Fibroblast of skin of abdomen (primary cell): ENCODE measurements at places on chromosomes 13 and 19.

- DNase-seq, result no peak
Measured at GRCh38 chr13:95239283-95239682, 62.0 kb downstream of the ABCC4 start.

GRCh38 chr19:18007044-18007916 is 690 bp upstream of the ARRDC2 start:
- DNase-seq, result peak; percentile 60

DNA sequence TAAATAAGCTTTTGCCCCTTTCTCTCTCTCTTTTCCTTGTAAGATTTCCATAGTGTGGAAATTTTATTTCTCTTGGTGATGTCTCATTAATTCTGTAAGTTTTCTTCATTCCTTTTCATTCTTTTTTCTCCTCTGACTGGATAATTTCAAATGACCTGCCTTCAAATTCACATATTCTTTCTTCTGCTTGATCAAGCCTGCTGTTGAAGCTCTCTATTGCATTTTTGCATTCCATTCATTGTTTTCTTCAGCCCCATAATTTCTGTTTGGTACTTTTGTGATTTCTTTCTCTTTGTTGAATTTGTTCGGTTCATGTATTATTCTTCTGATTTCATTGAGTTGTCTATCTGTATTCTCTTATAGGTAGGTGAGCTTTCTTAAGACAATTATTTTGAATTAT is 42.2 kb upstream of the ZNF507 start:
- DNase-seq, result no peak

DNA sequence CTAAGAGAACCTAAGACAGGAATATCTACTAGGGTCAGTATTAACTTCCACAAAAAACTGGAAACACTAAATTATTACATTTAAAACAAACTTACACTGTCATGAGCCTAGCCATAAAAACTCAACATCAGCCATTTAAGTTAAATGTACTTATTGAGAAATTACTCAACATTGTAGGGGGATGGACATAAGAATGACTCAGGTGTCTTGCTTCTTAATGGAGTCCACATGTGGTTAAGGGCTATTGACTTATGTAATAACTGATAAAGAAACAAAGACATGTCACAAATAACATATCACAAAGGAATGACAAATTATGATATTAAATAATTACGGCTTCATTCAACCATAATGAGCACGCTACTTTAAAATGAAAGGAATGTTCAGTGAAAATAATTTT is 36.2 kb downstream of the CLDN10 start:
- DNase-seq, result peak; percentile 54

- no peak for DNase-seq
Measured at GRCh38 chr13:42046448-42046847, 2.0 kb upstream of the DGKH start.

DNA sequence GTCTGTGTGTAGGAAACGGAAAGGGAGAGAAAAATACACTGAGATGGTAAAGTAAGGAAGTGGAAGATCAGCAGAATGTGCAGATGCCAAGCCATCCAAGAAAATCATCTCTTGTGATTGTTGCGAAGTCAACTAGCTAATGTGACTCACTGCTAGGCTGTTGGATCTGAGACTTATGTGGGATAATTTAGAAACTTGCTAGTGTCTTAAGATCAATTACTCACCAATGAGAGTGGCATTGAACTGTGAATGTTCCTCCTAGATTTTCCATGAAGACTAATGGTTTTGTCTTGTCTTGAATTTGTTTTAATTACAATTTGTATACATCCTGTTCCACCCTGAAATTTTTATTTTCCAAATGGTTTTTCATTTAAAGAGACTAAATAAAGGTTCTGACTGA is 771.6 kb downstream of the EFNB2 start:
- DNase-seq, result peak; percentile 12

DNA sequence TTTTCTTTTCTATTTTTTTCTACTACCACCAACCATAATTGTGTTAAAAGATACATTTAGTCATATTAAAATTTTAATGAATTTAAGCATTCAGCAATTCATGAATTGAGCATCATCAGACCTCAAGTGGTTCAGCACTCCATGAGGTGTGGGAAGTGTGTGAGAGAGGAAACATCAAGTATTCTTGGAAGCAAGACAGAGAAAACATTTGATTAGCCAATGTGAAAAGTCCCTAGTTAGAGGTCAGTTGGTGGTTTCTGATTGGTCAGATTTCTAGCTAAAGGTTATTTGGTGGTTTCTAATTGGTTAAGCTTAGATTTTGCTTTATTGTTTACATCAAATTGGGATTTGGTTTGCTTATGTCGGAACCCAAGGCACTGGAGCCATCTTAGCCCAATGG is 134.7 kb downstream of the KLF5 start:
- DNase-seq, result no peak

- DNase-seq, result peak; percentile 92
Measured at GRCh38 chr13:110312339-110313031, 5.4 kb downstream of the COL4A2 start.

GRCh38 chr13:32087955-32088747 is 56.6 kb downstream of the FRY start:
- peak; percentile 5 for DNase-seq

DNA sequence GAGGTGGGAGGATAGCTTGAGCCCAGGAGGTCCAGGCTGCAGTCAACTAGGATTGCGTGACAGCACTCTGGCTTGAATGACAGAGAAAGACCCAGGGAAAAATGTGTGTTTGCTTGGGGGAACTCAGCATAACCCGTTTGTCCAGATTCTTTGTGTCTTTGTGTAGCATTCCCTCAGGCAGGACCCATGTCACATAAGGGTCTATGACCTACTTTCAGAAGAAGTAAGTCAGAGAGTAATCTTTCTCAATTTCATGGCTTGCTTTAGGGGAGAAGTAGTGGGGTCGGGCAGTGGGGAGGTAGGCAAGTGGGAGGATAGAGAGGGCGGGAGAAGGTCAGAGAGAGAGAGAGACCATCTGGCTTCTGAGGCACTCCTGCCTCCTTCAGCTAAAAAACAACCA is 11.9 kb upstream of the PSPC1 start:
- DNase-seq, result no peak

GRCh38 chr13:102003848-102004570 is 397.8 kb downstream of the FGF14 start:
- DNase-seq, result no peak

GRCh38 chr19:16463991-16464575 is 7.7 kb downstream of the EPS15L1 start:
- DNase-seq, result no peak

GRCh38 chr19:3618144-3618810 is 8.3 kb downstream of the CACTIN start:
- peak; percentile 39 for DNase-seq

- no peak for DNase-seq
Measured at GRCh38 chr19:40395956-40396355, 6.0 kb upstream of the HIPK4 start.

DNA sequence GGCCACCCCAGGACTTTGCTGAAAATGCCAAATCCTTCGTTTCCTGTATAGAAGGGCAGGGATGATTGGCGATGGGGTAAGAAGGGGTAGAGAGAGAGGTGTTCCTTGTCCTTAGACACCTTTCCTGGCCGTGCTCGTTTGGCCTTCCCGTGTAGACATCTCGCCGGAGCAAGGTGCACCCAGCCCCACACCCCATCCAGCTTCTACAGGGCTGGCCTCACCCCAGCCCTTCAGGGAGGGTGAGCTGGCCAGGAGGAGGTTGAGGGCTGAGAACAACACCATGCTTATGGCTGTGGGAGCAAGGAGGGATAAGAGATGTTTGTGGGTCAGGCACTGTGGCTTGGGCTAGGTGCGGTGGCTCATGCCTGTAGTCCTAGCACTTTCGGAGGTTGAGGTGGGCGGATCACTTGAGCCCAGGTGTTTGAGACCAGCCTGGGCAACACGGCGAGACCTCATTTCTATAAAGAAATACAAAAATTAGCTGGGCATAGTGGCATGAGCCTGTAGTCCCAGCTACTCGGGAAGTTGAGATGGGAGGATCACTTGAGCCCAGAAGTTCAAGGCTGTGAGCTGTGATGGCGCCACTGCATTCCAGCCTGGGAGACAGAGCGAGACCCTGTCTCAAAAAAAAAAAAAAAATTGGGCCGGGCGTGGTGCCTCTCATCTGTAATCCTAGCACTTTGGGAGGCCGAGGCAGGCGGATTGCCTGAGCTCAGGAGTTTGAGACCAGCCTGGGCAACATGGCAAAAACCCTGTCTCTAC is 15.5 kb downstream of the SMARCA4 start:
- no peak for DNase-seq

DNA sequence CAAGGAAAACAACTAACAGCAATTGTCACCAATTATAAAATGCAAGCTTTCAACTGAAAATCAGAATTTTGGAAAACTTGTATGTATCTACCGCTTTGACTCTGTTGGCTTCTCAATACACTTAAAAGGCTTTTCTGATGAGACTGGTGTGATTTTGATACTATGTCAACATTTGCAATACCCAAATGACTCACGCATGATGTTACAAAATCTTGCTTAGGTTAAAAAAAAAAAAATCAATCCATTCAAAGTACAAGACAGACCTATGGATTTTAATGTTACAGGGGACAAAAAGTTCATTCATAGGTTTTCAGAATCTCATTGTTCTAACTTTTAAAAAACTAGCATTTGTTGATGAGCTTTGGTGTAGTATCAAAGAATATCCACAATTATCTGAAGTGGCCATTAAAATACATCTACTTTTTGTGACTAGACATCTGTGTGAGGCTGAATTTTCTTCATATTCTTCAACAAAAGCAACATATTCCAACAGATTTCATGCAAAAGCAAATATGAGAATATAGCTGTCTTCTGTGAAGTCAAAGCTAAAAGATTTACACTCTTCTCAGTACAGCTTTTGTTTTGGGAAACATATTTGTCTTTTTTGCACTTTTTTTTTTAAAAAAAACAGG is 10.7 kb downstream of the ELF1 start:
- DNase-seq, result peak; percentile 59
